Stimulated activated CD4-positive, alpha-beta T cell treated with anti-CD3 and anti-CD28 coated beads, Interleukin-4, amount 100 ng/mL, for 4 hours (primary cell): ENCODE measurements at places on chromosomes 11 and 22.

DNA sequence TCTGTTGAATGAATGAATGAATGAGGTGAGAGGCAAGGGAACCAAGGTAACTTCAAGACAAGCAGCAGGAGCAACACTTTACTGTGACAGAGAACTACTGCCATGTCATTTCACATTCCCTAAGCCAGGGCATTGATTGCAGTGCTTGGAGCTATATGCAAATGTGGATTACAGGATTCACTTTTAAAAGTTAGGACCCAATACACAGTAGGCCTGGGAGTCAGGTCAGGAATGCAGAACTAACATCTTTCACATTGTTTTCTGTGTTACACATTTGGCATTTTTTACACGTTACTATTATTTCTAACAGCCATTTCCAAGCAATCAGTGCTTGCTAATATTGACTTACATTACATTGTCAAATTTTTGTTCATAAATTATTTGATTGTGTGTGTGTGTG, 26.2 kb upstream of the ME3 start:
- no peak for DNase-seq

- no peak for DNase-seq
Observed at GRCh38 chr11:2688381-2689231, 11.2 kb downstream of the KCNQ1OT1 start.

DNA sequence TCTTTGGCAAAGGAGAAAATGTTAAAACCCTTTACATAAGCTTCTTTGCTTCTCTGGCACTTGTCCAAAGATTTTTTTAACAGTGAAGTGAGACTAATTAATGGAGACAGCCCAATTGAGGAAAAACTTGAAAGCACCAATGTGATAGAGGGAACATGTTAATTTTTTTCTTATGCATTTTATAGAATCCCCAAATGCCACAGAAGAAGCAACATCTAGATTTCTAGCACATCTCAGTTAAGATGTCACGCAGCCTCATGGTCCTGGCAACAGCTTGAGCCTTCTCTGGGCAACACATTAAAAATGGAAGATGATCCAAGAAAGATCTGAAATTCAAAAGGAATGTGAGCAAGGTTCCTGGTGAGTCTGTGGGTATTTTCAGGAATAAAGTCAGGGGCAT, 48.5 kb downstream of the PACSIN2 start:
- no peak for DNase-seq

- DNase-seq = no peak
Observed at GRCh38 chr11:96242191-96242847, 100.7 kb downstream of the MAML2 start.

DNA sequence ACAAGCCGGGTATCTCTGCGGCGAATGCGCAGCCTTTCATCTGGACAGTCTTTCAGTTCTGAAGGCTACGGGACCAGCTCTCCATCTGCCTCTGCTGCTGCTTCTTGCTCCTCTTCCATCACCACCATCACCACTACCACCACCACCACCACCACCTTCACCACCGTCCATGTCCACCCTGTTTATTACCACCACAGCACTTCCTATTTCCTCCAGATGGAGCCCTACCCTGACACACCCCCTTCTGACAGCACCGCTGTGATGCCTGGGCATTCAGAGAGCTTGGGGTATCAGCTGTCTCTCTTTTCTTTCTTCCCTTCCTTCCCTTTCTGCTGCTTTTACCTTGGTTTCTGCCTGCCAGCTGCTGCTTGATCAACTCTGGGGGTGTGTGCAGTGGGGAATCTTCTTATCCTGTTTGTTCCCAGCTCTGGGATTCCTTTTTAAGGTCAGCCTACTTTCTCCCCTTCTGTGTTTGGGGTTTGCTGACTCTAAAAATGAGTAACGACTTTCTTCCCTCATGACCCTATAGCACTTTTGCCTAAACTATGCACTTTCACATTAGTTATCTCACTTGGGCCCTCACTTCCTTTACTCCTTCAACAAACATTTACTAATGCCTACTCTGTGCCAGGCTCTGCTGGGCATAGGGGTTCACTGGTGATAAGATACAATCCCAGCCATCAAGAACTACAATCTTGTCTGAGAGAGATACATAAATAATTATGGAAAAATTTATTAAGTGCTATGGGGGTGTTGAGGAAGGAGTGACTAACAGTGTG, 7.8 kb upstream of the RRM1 start:
- DNase-seq = no peak

- DNase-seq = peak; percentile 23
Observed at GRCh38 chr11:134412203-134413042, at the start of gene B3GAT1. TSS of gene B3GAT1 (minus strand) at chr11:134412242. CDS start at chr11:134387659, 24,583 bp downstream.

GRCh38 chr22:36865346-36865745, 4.5 kb downstream of the NCF4 start:
- DNase-seq = no peak
